Cortex of kidney (tissue), 1 donor: ENCODE measurements at places on chromosomes 6 and 20.

- DNase-seq = no peak
Measured at GRCh38 chr6:48826152-48826515, 636.9 kb downstream of the MMUT start.

DNA sequence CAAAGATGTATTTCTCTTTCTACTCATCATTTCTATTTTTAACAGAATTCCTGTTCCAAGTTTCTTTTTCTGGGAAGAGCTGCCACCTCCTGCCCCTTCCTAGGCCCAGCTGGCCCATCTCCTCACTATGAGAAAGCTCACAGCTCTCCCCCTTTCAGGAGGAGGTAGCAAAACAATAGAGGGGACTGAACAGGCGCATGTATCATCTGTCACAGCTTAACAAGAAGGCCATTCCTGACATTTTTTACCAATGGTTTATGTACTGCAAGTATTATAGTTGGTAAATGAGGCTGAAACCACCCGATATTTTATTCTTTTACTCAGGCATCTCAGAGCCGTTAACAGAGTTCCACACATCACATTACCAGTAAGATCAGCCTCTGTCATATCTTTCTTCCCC is 103.7 kb upstream of the MTHFD1L start:
- no peak for DNase-seq

DNA sequence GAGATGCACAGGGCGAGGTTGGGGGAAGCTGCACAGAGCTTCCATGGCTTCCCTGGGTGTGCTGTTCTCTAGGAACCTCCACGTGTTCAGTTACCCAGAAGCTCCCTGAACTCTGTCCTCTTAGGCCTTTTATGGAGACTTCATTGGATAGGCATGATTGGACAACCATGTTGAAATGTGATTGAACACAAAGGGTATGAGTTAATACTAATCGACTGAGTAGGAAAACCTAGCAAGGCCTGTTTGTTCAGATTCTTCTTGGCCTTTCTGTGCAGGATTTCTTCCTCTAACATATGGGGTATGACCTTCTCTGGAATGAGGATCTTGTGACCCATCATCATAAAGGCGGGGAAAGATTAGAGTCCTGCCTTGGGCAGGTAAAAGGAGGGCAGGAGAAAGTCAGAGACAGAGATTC is 70.7 kb upstream of the SMIM29 start:
- no peak for DNase-seq

GRCh38 chr6:89110284-89110683 is 7.6 kb downstream of the SRSF12 start:
- DNase-seq = no peak

GRCh38 chr6:28000351-28001045 is 43.5 kb downstream of the OR2B6 start:
- no peak for DNase-seq

GRCh38 chr6:121867095-121867494 is 431.6 kb downstream of the GJA1 start:
- no peak for DNase-seq

GRCh38 chr6:82589509-82590206 is 226.0 kb downstream of the TPBG start:
- no peak for DNase-seq

DNA sequence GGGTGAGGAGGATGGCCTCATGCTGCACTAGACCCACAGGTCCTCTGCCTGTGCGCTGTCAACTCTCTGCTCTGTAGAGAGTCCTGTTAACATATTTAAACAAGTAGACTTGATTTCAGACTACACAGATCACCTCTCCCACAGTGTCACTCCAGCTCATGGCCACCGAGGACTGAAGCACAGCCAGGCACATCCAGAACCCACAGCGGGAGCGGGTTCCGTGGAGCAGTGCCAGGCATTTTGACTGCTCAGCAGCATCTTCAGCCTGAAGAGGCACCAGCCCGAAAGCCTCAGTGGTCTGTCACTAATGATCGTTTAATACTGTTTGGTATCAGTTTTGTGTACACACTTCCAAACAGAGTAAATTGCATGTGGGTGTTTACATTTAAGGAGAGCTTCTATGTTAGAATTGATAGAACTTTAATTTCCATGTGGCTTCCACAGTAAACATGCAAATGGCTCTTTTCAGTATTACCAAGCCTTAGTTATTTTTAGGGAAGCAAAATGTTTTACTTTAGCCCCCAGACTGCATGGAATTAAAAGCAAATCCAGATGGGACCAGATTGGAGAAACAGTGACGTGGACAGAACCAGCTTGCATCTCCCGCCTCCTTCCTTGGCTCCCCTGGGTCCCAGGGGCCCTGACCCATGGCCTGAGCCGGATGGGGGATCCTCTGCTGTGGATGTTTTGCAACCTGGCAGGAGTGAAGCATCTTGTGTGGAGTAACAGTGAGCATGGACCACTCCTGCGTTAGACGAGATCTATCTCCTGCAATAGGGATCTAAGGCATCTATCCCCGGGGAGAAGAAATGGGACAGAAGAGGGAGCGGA is 196.7 kb upstream of the CDH4 start:
- DNase-seq = no peak
